ENCODE measurements at places on chromosomes 2 and 18. TPM values are rescaled to one million over a fixed set of nuclear protein-coding genes. Genes with fewer than 3 reads are reported as not detected.

CRYBA2 gene
- total RNA-seq: not detected

NAT8 gene
- not detected for total RNA-seq

KIF1A gene
- 0.05 TPM for total RNA-seq

EIF4E2 gene
- 102 TPM for total RNA-seq

LYPD6 gene
- 14.1 TPM for total RNA-seq

PCARE gene
- not detected for total RNA-seq

PLB1 gene
- total RNA-seq: 0.05 TPM

TUBB8B gene
- 0.14 TPM for total RNA-seq

CAPN14 gene
- 0.05 TPM for total RNA-seq
